ENCODE measurements at places on chromosomes 16 and 17.
A peak's percentile ranks its signal among the peaks of the same experiment; 100 is the strongest.

DNA sequence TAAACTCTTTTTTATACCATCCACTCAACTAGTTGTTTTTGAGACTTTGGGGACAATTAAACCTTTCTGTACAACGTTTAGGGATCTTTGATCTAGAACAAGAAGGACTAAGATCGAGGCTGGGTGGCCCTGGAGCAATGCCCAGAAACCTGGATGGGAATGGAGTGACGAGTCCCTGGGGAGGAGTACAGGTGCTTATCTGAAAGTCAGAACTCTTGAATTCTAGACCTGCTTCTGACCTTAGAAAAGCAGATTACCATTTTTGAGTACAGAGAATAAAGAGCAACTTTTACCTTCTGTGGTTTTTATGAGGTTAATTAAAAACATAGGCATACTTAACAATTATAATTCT, 17.8 kb downstream of the UBE2Z start:
- DNase-seq: no peak

DNA sequence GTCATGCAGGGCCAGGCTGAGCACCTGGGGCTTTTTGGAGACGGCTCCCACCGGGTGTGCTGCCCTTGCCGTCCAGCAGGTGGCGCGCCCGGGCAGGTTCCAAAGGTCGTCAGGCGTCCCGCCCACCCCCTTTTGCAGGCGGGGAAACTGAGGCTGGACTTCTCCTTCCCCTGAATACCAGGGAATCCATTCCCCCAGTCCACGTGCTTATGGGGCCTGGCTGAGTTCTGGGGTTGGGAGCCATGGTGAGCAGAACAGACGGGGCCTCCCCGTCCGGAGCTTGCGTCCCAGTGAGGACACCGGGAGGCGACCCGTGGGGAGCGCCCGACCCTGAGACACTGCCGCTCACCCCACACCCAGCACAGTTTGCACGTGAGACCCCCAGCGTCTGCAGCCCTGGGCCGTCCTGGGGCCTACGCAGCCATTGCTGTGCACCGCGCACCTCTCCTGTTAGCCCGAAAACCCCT, 51.8 kb upstream of the JPH3 start:
- DNase-seq: peak; percentile 48

GRCh38 chr17:63173450-63173849, 207.4 kb downstream of the TANC2 start:
- DNase-seq: no peak

DNA sequence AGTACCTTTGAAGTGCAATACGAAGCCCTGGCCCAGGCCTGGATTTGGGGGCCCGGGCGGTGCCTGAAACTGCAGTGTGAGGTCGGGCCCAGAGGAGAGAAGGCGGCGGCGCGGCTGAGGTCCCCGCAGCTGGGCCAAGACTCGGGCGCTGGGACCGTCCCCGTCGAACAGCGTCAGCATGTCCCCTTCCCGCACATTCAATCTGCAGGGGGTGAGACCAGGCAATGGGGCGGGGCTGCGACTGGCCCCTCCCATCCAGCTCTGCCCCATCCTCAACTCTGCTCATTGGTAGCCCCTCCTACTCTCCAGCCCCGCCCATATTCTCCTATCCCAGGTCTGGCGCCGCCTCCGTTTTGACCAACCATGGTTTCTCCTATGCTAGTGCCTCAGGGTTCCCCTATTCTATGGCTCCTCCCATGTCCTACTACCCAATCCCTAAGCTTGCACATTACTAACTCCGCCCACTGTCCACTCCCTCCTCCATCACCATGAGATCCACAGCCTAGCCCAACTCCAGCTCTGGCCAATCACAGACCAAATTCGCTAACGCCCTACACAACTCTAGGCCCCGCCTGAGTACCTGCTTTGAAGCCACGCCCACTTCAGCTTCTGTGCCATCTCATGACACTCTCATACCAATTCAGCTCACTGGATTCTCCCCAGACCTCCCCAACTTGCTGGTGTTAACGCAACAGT, 14.4 kb upstream of the CDIPT start:
- peak; percentile 56 for DNase-seq

DNA sequence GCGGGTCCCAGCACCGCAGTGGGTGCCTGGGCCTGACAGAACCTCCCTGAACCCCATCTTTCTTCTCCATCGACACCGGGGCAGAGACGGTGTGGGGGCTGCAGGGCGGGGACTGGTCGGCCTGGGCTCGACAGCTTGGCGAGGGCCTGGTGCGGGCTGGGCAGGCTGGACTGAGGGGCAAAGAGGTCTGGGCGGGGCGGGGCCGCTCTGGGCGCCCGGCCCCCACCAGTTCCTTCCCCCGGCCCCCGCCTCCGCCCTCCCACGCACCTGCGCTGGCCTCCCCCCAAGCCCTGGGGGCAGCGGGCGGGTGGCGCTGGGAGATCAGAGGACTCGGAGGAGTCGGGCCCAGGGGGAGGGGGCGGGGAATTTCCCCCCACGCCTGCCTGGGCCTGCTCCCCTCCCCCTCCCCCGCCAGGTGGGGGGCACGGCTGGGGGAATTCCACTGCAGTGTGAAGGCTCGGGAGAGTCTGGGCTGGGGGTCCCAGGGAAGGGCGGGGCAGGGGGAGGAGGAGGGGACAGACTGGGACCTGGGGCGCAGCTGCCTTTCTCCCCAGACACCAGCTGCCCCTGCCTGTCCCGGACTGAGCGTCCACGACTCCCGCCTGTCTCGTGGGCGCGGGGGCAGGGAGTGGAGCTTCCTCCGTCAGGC, 877 bp upstream of the KREMEN2 start:
- DNase-seq: no peak

DNA sequence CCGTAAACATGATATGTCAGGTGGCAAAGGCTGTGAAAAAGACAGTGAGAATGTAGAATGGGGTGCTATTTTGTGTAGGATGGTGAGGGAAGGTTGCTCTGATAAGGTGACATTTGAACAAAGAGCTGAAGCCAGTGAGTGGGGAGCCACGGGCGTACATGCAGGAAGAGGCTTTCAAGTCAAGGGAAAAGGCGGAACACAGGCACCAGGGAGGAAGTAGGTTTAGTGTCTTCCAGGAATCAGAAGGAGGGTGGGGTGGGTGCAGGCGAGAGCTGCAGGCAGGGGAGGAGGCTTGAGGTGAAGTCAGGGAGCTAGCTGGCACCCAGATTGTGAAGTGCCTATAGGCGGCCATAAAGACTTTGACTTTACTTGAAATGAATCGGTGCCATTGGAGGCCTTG, 14.1 kb downstream of the ZFP90 start:
- no peak for DNase-seq

GRCh38 chr16:62149631-62150030, 113.4 kb upstream of the CDH8 start:
- DNase-seq: no peak

DNA sequence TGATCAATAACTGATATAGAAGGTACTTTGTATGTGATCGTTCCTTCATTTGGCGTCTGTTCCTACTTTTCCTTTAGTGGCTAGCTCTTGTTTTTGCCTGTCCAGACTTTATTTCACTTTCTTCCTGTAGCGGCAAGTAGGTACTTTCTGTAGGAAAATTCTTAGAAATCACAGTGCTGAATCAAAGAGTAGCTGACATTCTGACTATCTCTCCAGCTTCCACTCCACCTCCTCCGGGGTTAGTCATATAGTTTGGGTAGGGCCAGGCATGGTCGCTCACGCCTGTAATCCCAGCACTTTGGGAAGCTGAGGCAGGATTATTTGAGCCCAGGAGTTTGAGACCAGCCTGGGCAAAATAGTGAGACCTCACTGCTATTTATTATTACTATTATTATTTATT, 29.9 kb upstream of the PAFAH1B1 start:
- no peak for DNase-seq

DNA sequence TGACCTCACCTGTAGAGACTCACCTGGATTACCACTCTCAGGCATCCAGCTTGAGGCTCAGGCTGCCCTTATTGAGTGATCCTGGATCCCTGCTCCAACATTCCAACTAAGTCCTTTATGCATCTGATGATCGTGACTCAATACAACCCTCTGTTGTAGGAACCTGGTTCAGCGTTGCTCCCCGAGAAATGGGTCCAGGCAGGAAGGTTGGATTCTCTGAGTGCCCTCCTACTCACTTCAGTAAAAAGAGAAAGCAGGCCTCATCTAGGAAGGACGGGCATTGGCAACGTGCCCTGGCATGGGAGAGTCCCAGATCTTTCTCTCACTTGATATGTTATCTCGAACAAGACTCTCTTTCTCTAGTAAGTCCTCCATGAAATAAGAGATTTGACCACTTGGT, at the start of gene OR3A1:
TSS of gene OR3A1 (minus strand) at position 101 of the 400 bp plus-strand sequence. CDS start 5,778 bp downstream, outside the sequence.
- no peak for DNase-seq

DNA sequence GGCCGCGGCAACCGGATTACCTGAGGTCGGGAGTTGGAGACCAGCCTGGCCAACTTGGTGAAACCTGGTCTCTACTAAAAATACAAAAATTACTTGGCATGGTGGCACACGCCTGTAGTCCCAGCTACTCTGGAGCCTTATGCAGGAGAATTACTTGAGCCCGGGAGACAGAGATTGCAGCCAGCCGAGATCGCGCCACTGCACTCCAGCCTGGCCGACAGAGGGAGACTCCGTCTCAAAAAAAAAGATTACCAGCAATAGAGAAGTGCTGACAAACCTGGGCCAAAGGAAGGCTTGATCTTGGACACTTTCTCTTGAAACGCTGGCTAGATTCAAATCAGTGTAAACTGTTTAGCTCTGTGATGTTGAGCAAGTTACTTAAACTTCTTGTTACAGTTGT, 4.3 kb downstream of the MT1H start:
- DNase-seq: no peak

DNA sequence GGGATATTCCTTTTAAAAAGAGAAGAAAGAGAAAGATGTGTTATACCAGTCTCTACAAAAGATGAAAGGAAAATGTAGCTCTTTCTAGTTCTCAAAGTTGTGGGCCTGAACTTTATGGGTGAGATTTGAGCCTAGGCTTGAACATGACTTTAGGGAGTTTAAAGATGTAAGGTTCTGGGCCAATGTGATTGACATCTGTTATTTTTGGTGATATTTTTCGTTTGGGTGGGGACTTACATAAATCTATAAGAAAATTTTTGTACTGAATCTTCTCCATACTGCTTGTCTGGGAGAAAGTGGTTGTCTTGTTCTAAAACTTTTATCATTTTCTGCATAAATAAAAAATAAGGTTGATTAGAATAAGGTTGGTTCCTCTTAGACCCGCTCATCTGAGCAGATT, 4.8 kb downstream of the PRKCA start:
- DNase-seq: no peak

GRCh38 chr16:30457743-30458560, 12.3 kb upstream of the SEPHS2 start:
- no peak for DNase-seq

DNA sequence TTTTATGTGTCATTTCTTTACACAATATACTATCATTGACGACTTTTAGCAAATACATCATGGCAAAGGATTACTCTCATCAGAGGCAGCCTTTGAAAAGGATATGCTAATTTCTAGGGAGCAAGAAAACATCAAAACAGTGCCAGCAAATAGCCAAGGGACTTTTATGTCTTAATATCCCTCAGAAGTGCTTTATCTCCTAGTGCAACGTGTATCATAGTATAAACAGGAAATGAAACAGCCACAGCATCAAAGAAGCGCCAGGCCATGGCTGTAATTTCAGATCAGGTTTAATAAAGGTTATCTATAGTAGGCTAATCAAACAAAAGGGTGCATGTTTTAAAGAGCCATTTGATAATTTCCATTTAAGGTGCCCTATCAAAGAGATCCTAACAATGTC, 159.9 kb downstream of the AXIN2 start:
- no peak for DNase-seq

- no peak for DNase-seq
Measured at GRCh38 chr17:44074231-44074910, 3.8 kb downstream of the G6PC3 start.

DNA sequence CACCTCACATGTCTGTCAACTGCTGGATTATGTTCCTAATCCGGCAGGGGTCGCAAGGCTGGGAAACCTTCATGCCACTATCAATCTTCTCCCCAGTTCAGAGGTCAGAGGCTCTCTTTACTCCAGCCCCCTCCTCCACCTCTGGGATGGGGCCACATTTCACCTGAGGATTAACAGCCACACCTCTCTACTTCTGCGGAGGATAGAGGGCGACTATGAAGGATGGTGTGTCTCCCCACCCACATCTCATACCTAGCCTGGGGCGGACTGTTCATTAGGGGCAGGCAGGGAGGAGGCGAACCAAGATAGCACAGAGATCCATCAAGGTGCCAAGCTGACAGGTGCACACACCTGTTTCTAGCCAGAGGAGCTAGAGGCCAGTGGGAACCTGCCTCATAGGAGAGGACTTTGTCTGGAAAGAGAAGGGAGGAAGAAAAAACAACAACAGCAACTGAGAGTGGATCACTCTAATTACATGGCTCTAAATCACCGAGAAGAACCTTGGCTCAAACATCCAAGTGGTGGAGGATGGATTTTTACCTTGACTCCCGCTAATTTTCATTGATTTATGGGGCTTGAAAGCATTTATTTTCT, 41.9 kb upstream of the SKAP1 start:
- no peak for DNase-seq

DNA sequence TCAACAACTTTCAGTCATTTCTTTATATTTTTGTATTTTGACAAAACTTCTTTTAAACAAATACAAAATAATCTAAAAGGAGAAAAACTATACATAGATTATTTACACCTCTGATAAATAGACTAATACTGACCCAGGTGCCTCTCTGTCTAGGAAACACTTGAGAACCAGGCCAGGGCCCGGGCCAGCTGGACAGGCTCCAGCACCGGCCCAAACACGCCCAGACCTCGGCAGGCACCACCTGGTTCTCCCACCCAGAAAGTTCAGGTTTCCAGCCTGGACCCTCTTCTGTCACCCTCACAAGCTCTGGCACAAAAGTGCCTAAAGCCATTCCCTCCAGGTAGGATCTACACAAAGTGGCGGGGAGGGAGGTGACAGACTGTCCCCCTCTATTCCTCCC, 97.0 kb upstream of the DNAH17 start:
- no peak for DNase-seq

DNA sequence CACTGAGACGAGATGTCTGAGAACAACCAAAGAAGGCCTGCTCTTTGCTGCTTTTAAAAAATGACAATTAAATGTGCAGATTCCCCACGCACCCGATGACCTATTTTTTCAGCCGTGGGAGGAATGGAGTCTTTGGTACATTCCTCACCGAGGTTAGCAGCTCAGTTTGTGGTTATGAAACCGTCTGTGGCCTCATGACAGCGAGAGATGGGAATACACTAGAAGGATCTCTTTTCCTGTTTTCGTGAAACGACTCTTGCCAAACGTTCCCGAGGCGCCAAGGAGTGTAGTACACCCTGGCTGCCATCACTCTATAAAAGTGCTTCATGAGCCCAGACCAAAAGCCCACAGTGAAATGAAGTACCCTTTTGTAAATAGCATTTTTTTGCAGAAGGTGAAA, 87.8 kb downstream of the CRISPLD2 start:
- DNase-seq: no peak

DNA sequence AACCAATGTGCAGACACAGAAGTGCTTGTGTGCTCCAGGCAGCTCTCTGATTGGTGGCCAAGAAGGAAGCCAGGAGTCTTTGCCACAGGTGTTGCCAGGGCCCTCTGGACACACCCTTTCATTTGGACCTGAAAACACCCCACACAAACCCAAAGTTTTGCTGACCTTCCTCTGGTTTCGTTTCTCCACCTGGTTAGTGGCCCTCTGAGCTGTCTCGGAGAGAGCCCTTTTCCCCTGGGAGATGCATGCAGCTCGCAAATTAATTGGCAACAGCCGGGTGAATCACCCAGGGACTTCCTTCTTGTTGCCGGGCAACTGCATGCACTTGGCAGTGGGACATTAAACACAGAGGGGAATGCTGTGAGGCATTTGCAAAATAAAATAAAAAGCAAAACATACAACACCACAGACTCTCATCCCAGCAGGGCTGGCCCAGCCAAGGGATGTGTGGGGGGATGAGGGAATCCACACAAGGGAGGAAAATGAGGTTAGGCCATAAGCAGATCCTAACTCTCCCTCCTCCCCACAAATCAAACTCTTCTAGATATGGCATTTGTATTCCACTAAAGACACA, 286.6 kb downstream of the SOX9 start:
- no peak for DNase-seq

Data from stimulated activated CD4-positive, alpha-beta T cell treated with anti-CD3 and anti-CD28 coated beads, Interleukin-12 subunit alpha, Interleukin-12 subunit beta, amount 100 ng/mL, for 24 hours (primary cell).